ENCODE measurements at places on chromosomes 1 and 21.
A peak's percentile ranks its signal among the peaks of the same experiment; 100 is the strongest.

DNA sequence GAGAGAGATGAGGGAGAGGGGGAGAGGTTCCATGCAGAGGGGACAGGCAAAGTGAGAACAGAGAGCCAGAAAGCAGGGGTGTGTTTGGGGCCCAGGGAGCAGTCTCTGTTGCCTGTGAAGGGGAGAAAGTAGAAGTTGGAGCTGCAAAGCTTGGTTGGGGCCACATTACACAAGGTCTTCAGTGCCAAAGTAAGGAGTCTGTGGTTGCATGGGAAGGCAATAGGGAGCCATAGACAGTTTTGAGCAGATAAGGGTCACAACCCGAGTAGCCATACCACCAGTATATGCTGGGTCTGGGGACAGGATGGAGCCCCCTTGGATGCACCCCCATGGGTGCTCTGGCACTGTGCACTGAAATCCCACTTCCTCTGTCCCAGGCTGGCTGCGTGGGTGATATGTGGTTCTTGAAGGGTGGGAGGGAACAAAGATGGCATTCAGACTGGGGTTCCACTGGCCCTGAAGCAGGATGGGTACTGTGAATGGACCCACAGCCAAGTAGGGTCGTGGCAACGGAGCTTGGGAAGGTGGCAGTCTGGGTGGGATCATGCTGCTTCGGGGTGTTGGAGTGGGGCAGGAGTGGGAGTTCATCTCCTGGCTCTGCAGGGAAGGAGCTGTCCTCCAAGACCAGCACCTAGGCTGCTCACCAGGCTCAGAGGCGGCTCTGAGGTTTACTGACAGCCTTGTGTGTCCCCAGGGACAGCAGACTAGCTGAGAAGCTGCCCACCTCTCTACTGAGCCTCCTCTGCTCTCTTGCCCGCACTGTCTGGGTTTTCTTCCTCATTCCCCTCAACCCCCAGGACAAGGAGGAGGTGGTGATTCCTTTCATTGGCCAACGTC lies 12.1 kb downstream of the DRAXIN start:
- no peak for DNase-seq

GRCh38 chr1:181084606-181084969 lies 3.9 kb upstream of the IER5 start:
- no peak for DNase-seq

- no peak for DNase-seq
These were observed 43.4 kb upstream of the WNT4 start for GRCh38 chr1:22186311-22186710.

GRCh38 chr1:94327001-94327690 lies 89.8 kb upstream of the ARHGAP29 start:
- peak; percentile 63 for DNase-seq

DNA sequence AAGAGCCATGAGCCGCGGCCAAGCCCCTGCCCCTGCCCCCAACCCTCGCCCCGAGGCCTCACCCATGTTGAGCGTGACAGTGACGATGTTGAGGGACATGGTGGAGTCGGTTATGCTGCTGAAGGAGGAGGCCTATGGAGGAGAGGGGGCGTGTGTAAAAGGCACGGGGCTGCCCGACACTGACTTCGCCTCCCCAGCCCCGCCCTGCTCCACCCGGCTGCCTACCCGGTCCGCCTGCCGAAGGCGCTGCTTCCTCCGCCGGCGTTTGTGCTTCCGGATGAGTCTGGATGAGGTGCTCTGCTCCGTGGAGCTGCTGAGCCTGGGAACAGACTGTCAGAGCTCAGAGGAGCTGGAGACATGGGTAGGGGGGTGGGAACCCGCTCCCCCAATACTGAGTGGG lies 9.0 kb downstream of the DVL1 start:
- no peak for DNase-seq

DNA sequence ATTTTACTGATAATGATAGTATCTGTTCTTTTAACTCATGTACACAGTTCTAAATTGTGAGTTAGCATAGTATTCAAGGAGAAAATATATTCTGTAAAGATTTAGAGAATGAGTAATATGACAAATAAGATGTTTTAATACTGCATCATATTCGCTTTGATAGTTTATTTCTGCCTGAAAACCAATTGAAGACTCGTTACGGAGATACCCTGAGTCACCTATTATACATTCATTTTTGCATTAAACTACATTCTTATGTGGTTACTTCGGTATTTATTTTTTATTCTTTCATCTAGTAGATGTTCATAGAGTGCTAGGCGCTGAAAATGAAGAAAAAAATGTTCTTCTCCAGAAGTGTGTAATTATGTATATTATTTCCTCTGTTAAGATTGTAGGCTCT lies 5.3 kb downstream of the UHMK1 start:
- peak; percentile 81 for DNase-seq

DNA sequence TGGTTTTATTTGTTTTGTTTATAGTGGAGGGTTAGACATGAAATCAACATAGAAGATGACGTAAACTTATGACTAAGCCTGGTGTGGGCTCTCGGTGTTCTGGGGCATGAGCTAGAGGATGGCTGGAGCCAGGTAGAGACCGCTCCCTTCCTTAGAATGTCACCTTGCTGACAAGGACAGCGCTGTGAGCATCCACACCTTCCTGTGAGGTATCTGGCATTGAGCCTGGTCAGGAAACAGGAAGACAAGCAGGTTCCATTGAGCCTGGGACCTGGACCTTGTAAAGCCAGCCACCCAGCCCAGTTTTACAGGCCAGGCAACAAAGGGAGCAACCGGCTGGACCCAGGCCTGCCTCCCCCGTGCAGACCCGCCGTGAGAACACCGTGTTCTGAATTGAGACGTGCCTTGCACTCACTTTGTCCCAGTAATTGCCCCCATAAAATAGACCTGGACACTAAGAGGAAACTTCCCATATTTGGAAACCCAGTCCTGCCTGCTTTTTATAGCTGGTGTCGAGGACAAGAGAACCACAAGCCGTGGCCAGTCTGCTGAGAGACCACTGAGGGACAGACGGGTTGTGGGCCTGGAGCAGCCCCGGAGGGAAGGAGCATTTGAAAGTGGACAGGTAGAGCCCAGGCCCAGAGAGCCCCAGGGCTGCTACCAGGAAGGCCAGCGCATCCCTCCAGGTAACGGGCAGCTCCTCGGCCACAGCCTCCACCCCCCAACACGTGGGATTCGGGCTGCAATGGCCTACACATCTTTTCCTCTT lies 78.0 kb downstream of the PDE9A start:
- DNase-seq, result peak; percentile 99

GRCh38 chr1:226826479-226827261 lies 43.7 kb upstream of the PSEN2 start:
- DNase-seq, result no peak

DNA sequence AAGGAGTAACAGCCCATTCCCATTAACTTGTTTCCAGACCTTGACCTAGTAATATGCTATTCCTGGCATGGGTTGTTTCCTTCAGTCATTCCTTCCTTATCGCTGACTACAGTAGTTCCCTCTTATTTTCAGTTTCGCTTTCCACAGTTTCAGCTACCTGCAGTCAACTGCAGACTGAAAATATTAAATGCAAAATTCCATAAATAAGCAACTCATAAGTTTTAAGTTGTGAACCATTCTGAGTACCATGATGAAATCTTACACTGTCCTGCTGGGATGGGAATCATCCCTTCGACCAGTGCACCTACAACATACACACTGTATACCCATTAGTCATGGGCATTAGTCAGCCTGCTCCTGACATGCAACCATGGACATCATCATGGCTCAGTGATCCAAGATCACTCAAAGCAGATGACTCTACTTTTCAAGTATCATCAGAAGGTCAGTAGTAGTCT lies 66.7 kb downstream of the CCDC30 start:
- peak; percentile 76 for DNase-seq

DNA sequence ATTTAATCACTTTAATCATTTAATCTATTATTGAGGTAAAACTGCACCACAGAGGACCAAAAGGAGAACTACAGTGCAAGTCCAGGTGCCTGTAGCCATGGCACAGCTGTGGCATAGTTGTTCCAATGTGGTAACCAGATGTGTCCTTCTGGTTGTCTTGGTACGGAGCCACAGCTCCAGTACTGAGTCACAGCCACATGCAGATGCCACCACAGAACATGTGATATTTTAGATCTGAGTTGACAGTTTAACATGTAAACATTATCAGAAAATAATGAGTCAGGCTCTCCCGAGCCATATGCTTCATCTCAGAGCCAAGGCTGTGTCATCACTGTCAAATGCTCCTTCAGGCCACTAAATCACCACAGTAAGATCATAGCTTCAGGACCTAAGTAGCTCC lies 56.4 kb upstream of the RGS7 start:
- peak; percentile 98 for DNase-seq

DNA sequence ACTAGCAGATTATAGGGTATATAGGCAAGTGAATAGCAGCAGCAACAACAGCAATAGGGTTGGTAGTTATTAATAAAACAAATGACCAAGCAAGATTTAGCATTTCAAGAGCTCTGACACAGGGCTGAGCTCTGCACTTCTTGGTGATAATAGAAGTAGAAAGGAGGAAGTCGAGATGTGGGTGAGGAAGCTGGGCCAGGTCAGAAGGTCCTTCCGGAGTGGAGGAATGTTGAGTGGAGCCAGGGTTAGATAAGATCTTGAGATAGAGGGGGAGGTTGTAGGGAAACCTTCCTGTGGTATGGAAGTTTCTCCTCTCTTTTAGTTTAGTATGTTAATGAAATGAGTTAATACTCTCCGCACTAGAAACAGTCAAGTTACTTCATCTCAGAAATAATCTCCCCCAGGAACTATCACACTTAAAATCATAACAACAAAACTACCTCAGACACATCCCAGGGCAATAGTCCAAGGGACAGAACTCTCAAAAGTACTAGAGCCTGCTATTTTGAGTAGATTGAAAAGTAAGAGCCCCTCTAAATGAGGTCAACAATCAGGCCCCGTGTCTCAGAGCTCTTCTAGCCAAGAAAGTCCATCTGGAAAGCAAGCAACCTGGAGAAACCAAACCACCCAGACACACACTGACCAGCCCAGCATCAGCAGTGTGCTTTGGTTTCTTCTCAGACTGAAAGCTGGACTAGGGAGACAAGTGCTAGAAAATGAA lies 45.4 kb upstream of the ATP1B1 start:
- peak; percentile 66 for DNase-seq

DNA sequence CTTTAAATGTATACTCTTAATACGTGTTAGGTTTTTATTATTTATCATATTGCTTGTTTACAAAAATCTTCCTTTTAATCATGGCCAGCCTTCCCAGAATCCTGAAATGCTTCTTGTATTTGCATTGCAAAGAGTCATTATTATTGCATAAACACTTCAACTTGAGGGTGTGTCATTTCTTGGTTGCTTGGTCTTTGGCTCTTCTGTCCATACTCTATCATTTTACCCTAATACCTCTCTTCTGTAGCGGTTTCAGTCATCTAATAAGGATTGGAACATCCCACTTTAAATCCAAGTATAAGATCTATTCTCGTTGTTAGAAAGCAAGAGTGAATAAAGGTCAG lies 200.6 kb upstream of the CACYBP start:
- no peak for DNase-seq

- DNase-seq, result no peak
These were observed 72.1 kb downstream of the SKI start for GRCh38 chr1:2300004-2300771.

All from PC-3 (cell line).